ENCODE measurements at places on chromosomes 4 and X.

DNA sequence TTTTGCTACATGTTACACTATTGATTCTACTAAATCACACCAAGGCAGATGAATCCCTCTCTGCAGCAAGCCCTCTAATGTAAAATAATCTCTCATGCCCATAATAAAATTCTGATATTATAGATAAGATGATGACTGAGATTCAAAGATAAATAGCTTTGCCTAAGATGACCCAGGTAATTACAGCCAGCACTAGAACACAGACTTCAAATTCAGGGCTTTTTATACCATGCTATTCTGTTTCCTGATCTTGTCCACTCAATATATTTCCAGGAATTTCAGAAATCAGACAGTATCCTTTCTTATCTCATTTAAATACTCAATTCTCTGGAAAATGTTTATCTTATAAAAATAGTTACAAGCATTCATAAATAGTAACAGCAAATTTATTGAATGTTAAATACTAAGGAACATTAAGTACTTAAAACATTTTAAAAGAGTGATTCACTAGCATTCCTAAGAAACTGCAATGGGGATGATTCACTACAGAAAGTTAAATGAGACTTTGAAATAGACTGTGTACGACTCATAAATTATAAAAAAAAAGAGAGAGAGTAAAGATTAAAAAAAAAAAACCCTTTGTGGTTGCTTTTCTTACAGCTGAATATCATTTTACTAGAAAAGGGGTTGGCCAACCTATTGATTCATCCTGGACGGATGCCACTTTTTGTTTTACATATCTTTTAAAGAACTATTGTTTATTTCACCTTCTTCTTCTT lies 45.8 kb upstream of the IL21 start:
- DNase-seq, result no peak

GRCh38 chr4:159284733-159285132 lies 181.9 kb downstream of the RAPGEF2 start:
- no peak for DNase-seq

GRCh38 chr4:37645736-37646135 lies 40.4 kb downstream of the RELL1 start:
- no peak for DNase-seq

DNA sequence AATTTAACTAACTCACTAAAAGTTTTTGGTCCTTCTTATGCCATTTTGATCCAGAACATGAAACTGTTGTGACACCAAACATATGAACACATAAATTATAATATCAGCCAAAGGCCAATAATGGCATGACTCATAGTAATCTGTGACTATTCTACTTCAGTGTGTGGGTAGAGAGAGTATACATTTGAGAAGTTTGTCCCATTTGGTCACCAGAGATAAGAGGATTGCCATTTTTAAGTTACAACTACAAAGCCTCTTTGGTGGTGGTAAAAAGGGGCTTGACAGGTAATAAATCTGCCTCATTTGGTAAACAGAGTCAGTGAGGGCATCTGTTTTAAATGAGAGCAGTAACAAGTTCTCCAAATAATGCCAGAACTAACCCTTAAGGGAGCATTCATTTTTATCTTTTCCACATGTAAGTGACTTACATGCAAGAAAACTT lies 117.9 kb downstream of the TBC1D19 start:
- DNase-seq, result no peak

- DNase-seq, result no peak
These were observed 906 bp downstream of the DKK2 start for GRCh38 chr4:107034996-107035818.

DNA sequence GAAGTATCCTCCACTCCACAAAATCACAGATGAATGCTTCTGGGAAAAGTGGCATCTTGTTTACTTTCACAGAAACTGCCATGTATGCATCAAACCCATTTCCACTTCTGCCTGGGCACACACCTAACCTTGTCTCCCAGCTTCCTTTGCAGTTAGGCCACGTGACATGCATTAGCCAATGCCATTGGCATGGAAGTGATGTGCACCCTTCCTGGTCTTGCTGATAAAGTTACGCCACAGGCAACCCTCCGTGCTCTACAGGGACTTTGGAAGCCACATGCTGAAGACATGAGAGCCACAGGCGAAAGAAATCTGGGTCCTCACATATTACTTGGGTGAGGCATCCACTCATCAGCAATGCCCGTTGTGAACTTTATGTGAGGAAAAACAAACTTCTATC lies 123.3 kb downstream of the USP46 start:
- no peak for DNase-seq

All from T-helper 22 cell (primary cell).